ENCODE measurements at places on chromosomes 6 and 20.

GRCh38 chr20:3658716-3659491 lies 4.3 kb downstream of the GFRA4 start:
- DNase-seq: no peak

DNA sequence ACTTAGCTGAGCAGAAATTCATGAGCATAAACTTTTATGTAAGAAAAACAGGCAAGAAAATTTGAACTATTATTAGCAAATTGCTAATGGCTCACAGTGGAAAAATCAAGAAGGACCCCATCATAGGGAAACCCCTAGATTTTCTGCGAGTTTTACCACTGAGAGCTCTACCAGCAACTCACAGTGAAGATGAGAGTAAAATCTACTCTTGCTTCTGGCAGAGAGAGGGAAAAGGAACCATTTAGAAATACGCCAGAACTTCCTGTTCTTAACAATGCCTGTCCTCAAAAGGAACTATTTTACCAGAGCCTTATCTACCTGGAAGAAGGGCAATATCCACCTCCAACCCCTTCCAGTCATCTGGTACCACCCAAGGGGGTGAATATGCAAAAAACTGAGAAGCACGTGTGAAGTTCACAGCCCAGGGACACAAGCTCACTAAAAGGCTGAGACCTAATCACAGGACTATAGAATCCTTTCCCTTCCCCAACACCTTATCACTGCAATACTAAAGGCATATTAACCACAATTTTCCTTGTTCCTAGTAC lies 34.4 kb upstream of the ASF1A start:
- no peak for DNase-seq

GRCh38 chr6:141878686-141879085 lies 254.0 kb upstream of the GJE1 start:
- DNase-seq: no peak

GRCh38 chr6:14664621-14665315 lies 547.2 kb downstream of the CD83 start:
- no peak for DNase-seq

GRCh38 chr6:4581468-4582385 lies 194.5 kb upstream of the CDYL start:
- no peak for DNase-seq

DNA sequence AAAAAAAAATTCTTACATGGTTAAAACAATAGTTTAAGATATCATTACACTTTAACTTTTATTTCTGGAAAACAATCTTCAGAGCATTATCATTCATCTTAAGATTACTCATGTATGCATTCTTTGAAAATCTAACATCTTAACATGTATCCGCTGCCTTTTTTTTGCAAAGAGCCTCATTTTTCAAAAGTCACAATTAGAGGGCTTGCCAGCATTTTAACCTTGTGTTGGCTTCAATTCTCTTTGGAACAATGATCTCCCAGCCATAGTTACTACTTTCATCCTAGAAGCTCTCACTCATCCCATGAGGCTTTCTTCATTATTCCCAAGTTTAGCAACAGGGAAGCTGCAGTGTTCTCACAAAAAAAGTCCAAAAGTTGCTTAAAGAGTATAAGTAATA lies 330.8 kb downstream of the BCKDHB start:
- DNase-seq: no peak

GRCh38 chr6:13924949-13925881 lies at the start of gene RNF182:
Gene RNF182 (plus strand): TSS chr6:13924952. CDS start chr6:13977120, 52,168 bp downstream.
- DNase-seq: no peak

GRCh38 chr6:7451326-7451725 lies 61.7 kb downstream of the RIOK1 start:
- no peak for DNase-seq

GRCh38 chr6:162560891-162561290 lies 166.7 kb downstream of the PRKN start:
- DNase-seq: no peak

DNA sequence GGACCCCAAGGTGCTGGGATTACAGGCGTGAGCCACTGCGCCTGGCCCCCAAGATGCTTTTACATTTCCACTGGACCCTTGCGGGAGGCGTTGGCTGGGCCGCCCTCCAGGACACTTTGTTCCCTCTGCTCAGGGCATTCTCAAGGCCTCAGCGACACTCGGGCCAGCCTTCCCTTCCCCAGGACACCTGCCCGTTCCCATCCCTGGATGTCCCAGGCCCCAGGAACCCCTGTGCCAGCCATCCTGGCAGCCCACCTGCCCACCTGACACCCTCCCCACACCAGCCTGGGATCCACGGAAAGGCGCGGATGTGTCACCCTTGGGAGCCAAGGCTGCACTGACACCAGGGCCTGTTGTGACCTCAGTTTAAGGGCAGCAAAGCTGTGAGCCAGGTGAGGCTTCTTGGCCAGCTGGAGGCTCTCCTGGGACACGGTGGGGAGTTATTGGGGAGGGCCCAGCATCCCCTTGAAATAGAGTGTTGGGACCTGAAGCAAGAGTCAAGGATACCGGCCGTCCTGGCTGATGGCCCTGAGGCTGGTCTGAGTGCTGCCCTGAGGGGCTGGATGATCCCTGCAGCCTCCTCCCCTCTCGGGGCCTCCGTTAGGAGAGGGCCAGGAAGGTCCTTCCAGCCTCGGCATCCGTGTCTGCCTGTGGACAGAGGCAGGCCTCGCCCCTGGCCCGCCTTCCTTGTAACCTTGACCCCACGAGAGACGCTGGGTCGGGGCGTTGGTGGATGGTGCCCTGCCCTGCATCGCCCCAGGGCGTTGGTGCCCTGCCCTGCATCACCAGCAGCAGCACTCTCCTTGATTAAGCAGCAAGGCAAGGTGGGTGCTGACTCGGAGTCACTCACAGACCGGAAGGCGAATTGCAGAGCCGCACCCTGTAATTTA lies 84.2 kb upstream of the BHLHE23 start:
- DNase-seq: no peak

GRCh38 chr20:10047427-10047826 lies 12.6 kb downstream of the ANKEF1 start:
- DNase-seq: no peak

- no peak for DNase-seq
These were observed 81.0 kb downstream of the SH3BGRL2 start for GRCh38 chr6:79712144-79712543.

GRCh38 chr6:109762166-109762565 lies 71.1 kb downstream of the FIG4 start:
- DNase-seq: no peak

- DNase-seq: no peak
These were observed 67.1 kb upstream of the GFRAL start for GRCh38 chr6:55260181-55260580.

GRCh38 chr6:134389658-134390057 lies 71.7 kb upstream of the SGK1 start:
- no peak for DNase-seq

GRCh38 chr20:13220904-13221297 lies at the start of gene ISM1:
Gene ISM1 (plus strand): TSS chr20:13221274. CDS start chr20:13221777, 503 bp downstream.
- DNase-seq: peak; percentile 25

DNA sequence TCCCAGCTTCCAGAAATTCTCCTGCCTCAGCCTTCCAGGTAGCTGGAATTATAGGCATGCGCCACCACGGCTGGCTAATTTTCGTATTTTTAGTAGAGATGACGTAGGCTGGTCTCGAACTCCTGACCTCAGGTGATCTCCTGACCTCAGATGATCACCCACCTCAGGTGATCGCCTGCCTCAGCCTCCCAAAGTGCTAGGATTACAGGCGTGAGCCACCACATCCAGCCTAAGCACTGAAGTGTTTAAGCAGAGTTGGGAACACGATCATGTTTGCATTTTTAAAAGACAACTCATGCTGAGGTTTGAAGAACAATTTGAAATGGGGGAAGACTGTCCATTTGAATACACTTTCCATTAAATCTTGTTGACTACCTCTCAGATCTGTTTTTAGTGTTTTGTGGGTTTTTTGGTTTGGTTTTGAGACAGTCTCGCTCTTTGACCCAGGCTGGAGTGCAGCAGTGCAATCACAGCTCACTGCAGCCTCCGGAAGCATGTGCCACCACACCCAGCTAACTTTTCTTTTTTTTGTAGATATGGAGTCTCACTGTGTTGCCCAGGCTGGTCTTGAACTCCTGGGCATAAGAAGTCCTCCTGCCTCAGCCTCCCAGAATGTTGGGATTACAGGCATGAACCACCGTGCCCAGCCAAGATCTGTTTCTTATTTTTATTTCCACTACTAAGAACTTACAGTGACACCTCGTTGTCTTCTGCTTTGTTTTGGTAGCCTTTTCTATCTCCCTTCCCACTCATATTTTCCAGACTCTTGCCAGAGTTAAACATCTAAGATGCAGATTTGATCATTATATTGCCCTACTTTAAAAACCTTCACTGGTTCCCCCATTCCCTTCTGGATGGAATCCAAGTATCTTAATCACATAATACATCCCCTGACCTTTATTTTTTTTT lies 5.5 kb downstream of the CASP8AP2 start:
- DNase-seq: no peak

DNA sequence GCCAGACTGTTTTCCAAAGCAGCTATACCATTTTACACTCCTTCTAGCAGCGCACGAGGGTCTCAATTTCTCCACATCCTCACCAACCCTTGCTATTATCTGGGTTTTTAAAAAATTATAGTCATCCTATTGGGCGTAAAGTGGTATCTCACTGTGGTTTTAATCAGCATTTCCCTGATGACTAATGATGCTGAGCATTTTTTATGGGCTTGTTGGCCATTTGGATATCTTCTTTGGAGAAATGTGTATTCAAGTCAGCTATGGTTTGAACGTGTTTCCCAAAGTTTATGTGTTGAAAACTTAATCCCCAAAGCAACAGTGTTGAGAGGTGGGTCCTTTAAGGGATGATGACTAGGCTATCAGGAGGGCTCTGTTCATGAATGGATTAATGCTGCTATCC lies 6.7 kb downstream of the MCUR1 start:
- DNase-seq: no peak

GRCh38 chr6:138719011-138719635 lies 54.4 kb upstream of the CCDC28A start:
- no peak for DNase-seq

- no peak for DNase-seq
These were observed 166.4 kb upstream of the RNF217 start for GRCh38 chr6:124795643-124796463.

GRCh38 chr20:12965212-12965869 lies 43.4 kb upstream of the SPTLC3 start:
- DNase-seq: no peak

GRCh38 chr6:56381801-56382251 lies 134.4 kb upstream of the COL21A1 start:
- DNase-seq: no peak

GRCh38 chr6:139378882-139379341 lies 4.5 kb upstream of the CITED2 start:
- DNase-seq: no peak

DNA sequence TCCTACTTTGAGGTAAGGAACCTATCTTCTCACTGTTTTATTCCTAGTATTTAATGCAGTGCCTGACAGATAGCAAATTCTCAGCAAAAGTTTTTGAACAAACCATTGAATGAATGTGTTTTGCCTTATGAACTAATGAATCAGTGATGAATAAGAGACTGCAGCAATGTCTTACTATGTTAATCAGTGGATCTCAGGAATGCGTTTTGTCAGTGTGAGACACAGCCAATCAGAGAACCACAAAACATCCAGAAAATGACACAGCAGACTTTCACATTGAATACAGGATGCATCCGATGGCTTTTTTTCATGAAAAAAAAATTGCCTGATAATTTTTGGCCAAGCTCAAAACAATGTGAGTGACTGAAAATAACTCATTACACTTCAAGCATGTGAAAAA lies 270.5 kb downstream of the BMP2 start:
- DNase-seq: no peak

- no peak for DNase-seq
These were observed at the start of gene SGK1 for GRCh38 chr6:134317471-134318131. Gene SGK1 (minus strand): TSS chr6:134318112. CDS start chr6:134317460, 652 bp downstream.

- no peak for DNase-seq
These were observed 159.9 kb upstream of the PCSK2 start for GRCh38 chr20:17066902-17067301.

DNA sequence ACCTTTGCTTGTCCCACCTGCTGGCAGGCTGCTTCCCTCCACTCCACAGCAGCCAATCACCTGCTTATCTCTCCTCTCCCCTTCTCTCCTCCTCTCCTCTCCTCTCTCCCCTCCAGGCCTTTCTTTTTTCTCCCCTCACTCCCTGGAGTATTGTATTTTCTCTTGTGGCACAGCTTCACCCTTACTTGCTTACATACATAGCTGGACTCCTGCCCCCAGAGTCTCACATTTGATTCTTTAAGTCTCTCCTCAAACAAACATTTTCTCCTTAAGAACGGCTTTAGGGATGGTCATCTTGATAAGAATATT lies 3.6 kb upstream of the LY86 start:
- DNase-seq: no peak

- no peak for DNase-seq
These were observed 66.9 kb upstream of the KCNK16 start for GRCh38 chr6:39389484-39389767.

- no peak for DNase-seq
These were observed 9.5 kb upstream of the ATRN start for GRCh38 chr20:3461211-3461771.
